Dermis microvascular lymphatic vessel endothelial cell (primary cell): ENCODE measurements at places on chromosomes 16 and 17. TPM values are rescaled to one million over a fixed set of nuclear protein-coding genes. Genes with fewer than 3 reads are reported as not detected.

Gene HOXB1
- total RNA-seq = not detected in 2 replicates

Gene ATP2C2
- total RNA-seq = not detected in 2 replicates

Gene KRTAP3-2
- not detected in 2 replicates for total RNA-seq

Gene ANKFN1
- total RNA-seq = not detected in 2 replicates
